Bone marrow (tissue), 2 donors: ENCODE measurements at places on chromosomes 3 and 15.

- no peak for DNase-seq
These were observed 448 bp downstream of the SLC12A8 start for GRCh38 chr3:125212091-125212508.

DNA sequence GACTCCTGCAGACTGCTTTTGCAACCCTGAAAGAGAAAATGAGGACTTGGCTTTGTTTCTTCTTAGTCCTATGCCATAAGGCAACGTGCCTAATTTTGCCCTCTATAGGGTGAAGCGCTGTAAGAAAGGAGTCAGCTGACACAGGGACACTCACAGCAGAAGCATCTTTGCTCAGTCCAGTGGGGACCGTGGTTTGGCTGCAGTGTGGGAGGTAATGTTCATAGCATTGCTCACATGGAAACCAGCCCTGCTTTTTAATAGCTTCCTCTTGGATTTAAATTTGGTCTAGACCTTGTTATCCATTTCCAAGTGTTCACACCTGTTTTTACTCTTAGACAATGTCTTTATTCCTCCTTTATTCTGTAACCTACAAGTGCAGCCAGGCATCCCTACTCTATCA is 1032.1 kb downstream of the NTRK3 start:
- no peak for DNase-seq

DNA sequence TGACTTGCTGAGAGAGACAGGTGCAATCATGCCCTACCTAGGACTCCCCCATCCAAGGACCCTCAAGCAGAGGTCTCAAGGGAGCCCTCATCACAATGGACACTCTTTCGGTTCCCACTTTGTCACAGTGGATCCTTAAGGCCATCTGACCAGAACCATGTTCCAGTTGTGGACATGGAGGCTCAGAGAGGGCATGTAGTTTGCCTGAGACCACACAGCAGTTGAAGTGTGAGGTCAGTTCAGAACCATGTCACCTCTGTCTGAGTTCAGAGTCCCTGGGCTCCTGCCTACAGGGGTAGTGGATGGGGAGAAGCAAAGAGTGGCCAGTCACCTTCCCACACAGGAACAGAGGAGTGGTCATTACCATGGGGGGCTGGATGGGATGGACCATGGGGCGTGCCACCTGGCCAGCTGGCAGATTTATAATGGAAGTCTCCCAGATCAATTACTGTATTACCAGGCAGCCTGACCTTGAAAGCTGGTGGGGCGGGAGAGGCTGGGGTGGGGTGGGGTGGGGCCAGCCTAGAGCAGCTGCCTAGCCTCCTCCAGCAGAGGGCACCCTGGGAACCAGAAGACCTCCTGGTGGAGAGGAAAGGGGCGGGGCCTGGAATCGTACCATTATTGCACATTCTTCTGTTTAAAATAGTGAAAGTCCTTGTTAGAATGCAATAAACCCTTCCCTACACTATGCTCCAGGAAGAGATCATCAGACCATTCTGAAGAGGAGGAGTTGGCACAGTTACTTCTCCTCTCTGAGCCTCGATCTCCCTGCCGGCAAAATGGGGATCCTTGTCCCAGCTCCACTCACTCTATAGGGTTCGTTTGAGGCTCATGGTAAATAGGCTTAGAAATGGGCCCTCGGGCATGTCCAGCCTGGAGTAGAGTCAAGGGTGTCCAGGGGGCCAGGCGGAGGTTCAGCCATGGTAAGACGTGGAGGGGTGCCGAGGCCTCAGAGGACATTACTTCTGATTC is 26.9 kb upstream of the LINGO1 start:
- DNase-seq, result no peak

GRCh38 chr3:193743702-193744047 is 150.7 kb downstream of the OPA1 start:
- DNase-seq, result no peak

- no peak for DNase-seq
These were observed 51.3 kb upstream of the SCAANT1 start for GRCh38 chr3:63963496-63963895.

DNA sequence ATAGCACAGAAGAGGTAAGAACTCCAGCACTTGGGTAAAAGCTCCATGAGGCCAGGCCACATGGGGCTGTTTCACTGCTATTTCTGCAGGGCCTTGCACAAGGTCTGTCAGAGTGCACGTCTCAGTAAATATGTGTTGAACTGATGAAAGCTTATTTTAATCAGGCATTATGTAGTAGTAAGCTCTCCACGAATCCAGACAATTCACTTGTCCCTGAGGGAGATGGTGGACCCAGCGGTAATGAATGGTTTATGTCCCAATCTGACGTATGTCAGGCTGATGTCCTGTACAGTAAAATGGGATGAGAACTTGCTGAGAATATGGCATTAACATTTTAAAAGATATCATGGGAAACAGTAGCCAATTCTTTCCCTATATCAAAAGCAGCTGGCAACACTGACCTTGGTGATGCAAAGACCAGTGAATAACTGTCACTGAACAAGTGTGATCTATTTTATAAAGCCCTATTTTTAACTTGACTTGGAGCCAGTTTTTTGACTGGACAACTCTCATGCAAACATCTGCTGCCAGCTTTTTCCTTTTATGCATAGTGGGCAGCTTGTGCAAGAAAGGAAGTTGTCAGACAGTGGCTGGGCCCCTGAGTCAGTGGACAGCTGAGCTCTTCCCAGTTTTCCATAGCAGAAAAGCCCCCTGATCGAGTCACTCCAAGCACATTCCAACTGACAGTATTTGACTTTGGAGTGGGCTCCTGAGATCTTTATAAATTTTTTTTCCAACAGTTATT is 519.8 kb upstream of the MDFIC2 start:
- DNase-seq, result no peak

DNA sequence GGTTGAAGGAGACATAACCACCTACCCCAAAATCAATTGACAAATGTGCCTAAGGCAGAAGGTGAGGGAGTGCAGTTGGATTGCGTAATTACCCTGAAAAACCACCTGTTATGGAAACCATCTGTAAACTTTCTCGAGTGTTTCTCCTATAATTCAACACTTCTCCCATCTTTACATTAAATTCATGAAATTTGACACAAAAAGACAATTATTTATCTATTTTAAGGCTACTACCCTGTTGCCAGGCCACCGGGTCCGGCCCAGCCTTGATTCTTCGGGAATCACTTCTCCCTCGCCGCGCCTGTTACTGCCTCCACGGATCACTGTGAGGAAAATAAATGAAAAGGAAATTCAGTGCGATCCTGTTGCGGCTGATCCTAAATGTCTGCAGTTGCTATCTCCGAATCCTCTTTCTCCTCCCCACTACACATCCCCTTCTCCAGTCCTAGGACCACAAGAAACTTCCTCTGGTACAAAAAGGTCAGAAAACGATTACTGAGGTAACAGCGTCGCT is 646 bp downstream of the IQCB1 start:
- no peak for DNase-seq

GRCh38 chr15:77352887-77353286 is 67.0 kb downstream of the PEAK1 start:
- DNase-seq, result no peak

DNA sequence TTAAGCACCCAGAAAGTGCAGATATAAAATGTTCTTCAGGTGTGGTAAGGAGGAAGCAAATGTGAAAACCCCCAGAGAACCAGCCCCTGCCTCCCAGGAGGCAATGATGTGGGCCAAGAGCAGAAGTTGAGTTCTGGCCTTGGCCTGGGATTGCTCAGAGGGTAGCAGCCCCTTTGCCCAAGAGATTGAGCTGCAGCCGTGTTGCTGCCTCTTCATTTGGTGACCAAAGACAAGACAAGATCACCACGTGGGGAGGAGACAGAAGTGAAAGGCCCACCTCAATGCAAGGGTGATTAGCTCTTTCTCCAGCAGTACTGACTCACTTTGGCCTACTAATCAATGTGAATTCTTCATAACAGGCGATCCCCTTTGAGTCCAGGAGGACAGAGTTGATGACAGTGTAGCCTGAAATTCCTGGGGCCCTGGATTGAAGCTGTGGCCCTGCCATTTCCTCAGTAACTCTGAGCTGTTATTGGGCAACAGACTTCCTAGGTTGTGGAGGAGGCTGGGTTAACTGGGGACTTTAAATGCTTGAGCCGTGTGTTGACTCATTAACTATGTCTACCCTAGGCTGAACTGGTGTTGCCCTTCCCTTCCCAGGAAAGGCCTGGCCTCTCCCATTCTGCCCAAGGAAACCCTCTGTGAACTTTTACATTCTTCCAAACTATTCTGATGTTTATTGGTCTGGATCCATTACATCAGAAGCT is 86.5 kb downstream of the ST6GAL1 start:
- DNase-seq, result no peak

DNA sequence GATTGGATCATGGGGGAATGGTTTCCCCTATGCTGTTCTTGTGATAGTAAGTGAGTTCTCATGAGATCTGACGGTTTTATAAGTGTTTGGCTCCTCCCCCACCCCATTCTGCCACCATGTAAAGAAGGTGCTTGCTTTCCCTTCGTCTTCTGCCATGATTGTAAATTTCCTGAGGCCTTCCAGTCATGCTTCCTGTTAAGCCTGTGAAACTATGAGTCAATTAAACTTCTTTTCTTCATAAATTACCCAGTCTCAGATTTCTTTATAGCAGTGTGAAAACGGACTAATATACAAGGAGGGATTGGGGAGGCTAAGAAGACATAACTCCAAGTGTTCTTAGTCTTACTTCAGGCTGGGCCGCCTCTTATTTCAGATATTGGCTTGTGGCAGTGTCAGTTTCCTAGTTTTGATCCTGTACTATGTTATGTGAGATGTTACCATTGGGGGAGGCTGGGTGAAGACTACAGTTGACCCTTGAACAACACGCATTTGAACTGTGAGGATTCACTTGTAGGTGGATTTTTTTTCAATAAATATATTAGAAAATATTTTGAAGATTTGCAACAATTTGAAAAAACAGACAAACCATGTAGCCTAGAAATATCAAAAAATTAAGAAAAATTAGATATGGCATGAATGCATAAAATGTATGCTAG is 44.9 kb downstream of the NMD3 start:
- no peak for DNase-seq

GRCh38 chr3:156769721-156770654 is 56.2 kb upstream of the LEKR1 start:
- no peak for DNase-seq

GRCh38 chr15:78438619-78439285 is 736 bp downstream of the IREB2 start:
- peak; percentile 60 for DNase-seq

DNA sequence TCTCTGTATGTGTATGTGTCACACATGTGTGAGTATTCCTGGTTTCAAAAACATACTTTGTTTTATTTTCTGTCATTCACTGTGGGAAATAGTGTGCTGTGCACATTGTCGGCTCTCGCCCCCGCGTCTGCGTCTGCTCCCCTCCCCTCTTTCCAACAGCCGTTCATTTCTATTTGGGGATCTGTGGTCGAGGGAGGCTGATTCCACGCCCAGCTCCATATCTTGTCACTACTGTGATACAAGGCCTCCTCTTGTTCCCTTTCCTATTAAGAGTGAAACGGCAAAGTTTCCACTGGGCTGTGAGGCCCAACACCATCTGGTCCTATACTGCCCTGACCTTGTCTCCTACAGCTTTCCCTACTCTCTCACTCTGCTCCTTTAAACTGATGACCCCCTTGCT is 172.5 kb upstream of the LRIG1 start:
- no peak for DNase-seq

DNA sequence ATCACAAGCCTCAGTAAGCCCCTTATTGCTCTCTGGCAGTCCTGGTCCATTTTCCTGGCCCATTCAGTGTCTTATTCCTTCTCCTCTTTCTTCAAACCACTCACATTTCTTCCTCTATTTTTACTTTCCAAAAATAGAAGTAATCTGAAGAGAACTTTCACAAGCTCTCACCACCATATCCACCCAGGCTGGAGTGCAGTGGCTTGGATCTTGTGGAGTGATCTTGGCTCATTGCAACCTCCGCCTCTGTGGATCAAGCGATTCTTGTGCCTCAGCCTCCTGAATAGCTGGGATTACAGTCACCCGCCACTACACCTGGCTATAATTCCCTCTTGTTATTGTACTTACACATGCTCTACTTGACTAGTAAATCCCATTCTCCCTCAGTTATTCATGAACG is 16.8 kb downstream of the ARMC8 start:
- no peak for DNase-seq

DNA sequence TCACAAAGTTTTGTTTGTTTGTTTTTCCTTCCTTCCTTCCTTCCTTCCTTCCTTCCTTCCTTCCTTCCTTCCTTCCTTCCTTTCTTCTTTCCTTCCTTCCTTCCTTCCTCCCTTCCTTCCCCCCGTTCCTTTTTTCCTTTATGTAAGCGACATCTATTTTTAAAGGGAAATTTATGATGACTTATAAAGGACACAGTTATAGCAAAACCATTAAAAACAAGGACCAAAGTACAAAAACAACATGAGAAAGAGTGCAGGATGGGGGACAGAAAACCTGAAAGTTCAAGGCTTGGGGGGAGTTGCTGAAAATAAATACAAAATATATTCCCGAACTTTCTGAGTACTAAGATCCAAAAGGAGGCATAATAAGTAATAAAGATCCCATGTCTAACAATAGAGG is 1.8 kb downstream of the ADGRG7 start:
- no peak for DNase-seq

GRCh38 chr15:64930019-64930652 is 18.4 kb downstream of the ANKDD1A start:
- no peak for DNase-seq

DNA sequence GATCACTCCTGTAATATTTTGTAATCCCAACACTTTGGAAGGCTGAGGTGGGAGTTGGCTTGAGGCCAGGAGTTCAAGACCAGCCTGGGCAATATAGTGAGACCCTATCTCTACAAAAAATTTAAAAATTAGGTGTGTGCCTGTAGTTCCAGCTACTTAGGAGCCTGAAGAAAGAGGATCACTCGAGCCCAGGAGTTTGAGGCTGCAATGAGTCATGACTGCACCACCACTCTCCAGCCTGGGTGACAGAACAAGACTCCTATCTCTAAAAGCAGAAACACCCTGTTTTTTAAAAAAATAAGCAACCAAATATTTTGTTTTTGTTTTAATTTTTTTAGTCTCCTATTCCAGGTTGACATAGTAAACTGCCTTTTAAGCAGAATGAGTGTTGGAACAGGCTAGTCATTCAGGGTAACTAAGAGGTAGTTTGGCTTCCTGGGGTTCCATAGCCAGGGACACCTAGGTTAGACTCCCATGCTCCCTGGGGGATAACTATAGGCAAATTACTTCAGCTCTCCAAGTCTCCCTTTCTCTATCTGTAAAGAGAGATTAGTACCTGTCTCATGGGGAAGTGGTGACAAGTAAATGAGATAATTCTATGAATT is 114.6 kb upstream of the C15orf61 start:
- DNase-seq, result no peak

DNA sequence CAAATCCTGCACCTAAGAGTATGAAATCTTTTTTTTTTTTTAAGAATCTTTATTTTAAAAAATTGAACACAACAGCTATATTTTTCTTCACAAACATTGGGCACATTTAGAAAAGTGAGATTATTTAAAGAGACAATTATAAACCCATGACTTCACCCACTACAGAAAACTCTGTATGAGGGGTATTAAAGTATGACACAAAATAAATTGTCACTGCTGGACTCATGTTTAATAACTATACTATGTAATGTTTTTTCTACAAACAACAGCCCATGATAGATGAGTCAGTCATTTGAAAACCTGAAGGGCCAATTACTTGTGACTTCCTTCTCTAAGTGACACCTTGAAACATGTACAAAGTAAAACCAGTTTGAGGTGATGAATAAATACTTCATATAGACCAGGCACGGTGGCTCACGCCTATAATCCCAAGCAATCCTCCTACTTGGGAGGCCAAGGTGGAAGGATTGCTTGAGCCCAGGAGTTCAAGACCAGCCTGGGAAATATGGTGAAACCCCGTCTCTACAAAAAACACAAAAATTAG is 36.0 kb downstream of the AQR start:
- DNase-seq, result no peak
